Stimulated activated CD4-positive, alpha-beta T cell treated with anti-CD3 and anti-CD28 coated beads, Interleukin-15, amount 100 ng/mL, for 24 hours (primary cell): ENCODE measurements at places on chromosomes 6 and 20.

- DNase-seq: no peak
Measured at GRCh38 chr6:85429346-85429745, 20.5 kb upstream of the NT5E start.

GRCh38 chr20:32970973-32971300 is 33.3 kb downstream of the SUN5 start:
- DNase-seq: peak; percentile 37

DNA sequence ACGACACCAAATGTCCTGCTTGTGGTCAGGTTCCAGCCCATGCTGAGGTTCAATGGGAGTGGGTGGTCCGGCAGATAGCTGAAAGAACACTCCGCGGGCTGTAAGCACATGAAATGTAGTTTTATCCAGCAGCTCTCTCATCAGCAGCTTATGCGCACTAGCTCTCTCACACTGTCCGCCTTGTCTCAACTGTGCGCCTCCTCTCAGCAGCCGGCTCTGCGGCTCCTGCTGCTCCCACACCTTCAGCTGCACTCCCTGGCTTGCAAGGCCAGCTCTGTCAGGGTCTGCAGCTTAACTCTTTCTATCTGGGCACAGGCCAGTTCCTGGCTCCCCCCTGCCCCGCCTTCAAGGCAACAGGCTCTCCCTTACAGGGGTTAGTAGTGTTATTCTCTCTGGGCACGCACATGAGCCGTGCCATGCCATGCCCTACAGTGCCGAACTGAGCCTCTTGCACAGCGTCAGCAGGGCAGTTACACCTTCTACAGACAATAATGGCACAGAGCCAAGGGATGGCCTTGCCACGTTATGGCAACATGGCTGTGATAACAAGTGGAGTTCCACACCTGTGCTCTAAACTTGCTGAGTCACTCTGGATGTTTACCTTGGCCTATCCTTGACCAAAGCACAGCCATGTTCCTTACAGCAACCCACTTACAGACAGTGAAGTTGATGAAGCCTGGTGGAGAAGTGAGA is 84.0 kb upstream of the LRFN2 start:
- DNase-seq: no peak

- no peak for DNase-seq
Measured at GRCh38 chr6:56534680-56535419, 107.8 kb downstream of the DST start.

GRCh38 chr20:38997622-38998021 is 35.5 kb downstream of the DHX35 start:
- DNase-seq: peak; percentile 85

GRCh38 chr6:145893586-145893985 is 70.6 kb downstream of the SHPRH start:
- DNase-seq: no peak

- no peak for DNase-seq
Measured at GRCh38 chr6:6033858-6034257, 27.1 kb upstream of the NRN1 start.

DNA sequence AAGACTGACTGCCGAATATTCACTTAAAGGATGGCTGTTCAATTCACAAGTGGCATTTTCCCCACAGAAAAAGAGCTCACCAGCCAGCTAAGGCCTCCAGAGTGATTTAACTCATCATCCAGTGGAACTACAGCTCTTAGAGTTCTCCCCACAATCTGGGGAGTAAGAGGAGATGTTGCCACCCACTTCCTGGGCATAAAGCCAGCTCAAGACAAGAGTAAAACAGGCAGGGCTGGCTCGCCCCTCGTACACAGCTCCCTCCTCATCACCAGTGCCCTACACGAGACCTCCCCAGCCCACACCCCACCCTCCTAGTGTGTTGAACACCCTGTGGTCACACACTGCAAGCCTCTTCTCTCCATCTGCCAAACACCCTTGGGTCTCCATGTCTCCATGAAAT is 47.2 kb upstream of the IPCEF1 start:
- peak; percentile 8 for DNase-seq
